Karpas-422 (cell line): ENCODE measurements at places on chromosomes 13 and 19. TPM values are rescaled to one million over a fixed set of nuclear protein-coding genes. Genes with fewer than 3 reads are reported as not detected.

ZNF829 gene
- total RNA-seq, result 0.47 and 1.8 TPM in 2 replicates

DAND5 gene
- total RNA-seq, result 0.52 TPM in 1 of 2 replicates, not detected in the other

DNA sequence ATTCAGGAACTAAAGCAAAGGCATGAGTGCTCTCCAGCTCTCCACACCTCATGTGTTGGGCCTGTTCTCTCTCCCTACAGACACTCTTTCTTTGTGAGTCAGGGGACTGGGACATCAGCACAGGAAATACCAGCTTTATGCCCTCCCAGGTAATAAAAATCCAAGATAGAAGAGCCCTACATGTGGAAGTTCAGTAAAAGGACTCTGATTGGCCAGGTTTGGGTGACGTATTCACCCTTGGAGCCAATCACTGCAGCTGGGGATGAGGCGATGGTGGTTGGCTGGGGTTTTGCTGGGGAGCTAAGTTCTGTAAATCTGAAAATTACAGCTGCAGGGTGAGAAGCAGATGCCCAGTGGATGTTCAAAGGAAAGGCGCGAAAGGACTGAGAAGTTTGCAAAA, 32.5 kb downstream of the CCDC70 start:
- DNase-seq, result peak; percentile 91

GRCh38 chr19:35256566-35256965, 7.8 kb downstream of the LSR start:
- no peak for DNase-seq

DNA sequence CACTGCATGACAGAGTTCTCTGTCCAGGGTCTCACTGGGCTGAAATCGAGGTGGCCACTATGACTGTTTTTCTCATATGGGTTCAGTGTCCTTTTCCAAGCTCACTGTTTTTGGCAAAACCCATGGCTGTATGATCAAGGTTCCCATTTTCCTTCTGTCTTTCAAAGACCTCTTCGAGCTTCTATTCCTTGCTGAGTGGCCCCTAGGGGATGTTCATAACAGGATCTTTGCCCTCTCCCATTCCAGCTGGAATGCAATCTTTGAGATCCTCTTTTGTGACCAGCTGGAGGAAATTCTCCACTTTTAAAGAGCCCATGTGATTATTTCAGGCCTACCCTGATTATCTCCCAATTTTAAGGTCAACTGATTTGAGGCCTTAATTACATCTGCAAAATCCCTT, 572.5 kb upstream of the SLC10A2 start:
- no peak for DNase-seq

GRCh38 chr19:48859711-48860572, 8.5 kb downstream of the PLEKHA4 start:
- peak; percentile 58 for DNase-seq

DNA sequence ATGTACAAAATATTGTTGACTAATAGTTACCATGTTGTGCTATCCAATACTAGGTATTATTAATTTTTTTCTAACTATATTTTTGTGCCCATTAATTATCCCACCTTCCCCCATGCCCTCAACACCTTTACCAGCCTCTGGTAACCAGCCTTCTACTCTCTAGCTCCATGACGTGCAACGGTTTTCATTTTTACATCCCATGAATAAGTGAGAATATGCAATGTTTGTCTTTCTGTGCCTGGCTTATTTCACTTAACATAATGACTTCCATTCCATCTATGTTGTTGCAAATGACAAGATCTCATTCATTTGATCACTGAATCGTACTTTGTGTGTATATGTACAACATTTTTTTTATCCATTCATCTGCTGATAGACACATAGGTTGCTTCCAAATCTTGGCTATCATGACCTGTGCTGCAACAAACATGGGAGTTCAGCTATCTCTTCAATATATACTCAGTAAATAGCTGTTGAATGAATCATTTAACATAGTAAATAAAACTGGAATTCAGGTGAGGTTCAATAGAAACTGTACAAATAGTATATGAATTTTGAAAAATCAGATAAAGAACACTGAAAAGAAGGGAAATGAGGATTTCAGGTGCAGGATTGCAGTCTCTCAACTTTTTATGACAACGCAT, 509.0 kb upstream of the MIR17HG start:
- DNase-seq, result no peak
